Activated T-cell treated with anti-CD3 and anti-CD28 coated beads, Interleukin-2, amount 50 U/mL, for 24 hours (primary cell): ENCODE measurements at places on chromosomes 1 and 21.

DNA sequence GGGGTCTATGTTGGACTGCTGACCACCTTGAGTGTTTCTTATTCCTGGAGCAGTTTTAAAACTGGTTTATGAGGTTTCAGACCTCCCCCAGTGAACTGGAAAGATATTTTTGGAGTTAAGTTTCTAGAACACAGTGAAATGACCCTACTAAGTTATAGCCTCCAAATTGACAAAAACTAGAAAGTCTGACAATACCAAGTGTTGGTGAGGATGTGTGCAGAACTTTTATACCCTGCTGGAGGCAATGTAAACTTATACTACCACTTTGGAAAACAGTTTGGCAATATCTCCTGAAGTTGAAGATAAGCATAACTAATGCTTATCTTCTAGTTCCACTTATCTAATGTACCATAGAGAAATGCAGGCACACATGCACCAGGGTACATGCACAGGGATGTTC is 10.4 kb downstream of the OLFML2B start:
- DNase-seq = no peak

DNA sequence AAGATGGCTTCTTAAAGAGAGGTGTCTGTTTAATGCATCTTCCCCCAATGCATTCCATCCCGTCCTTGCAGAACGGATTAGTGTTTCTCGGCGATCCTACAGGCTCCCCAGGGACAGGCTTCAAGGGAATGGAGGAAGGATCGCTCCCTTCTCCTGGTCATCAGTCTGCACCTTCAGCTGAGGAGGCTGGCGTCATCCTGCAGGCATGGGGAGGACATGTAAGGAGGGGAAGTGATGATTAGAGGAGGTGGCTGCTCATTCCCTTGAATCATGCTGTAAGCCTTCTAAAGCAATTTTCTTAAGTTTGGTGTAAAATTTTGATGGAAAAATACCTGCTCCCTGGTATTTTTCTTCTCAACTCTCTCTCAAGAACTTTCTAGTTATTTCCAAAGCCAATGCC is 603.6 kb downstream of the NPHP4 start:
- DNase-seq = no peak

DNA sequence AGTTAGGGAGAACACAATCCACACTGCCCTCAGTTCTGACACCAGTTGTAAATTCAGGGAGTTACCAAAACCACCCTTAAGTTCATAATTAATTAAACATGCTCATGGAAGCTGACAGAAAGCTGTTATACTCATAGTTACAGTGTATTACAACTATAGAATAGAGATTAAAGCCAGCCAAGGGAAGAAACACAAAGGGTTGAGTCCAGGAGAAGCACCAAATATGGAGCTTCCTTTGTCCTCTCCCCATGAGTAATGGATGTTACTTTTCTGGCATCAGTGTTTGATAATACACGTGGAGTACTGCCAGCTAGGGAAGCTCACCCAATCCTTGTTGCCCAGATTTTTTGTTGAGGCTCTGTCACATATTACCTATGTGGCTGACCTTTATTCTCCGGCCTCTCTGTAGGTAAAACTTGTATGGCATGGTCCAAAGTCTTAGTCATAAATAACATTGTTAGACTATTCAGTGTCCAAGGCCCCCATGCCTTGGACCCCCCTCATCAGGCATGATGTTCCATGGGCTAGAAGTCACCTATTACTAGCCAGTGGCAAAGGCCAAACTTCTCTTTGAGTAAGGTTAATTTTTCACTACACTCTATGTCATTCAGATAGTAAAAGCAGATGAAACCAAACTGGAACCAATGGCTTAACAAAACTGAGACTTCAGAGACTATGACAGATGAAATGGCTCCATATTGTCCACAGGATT is 175.7 kb downstream of the GPR52 start:
- no peak for DNase-seq

GRCh38 chr21:31203431-31204054 is 140.5 kb downstream of the TIAM1 start:
- DNase-seq = no peak

DNA sequence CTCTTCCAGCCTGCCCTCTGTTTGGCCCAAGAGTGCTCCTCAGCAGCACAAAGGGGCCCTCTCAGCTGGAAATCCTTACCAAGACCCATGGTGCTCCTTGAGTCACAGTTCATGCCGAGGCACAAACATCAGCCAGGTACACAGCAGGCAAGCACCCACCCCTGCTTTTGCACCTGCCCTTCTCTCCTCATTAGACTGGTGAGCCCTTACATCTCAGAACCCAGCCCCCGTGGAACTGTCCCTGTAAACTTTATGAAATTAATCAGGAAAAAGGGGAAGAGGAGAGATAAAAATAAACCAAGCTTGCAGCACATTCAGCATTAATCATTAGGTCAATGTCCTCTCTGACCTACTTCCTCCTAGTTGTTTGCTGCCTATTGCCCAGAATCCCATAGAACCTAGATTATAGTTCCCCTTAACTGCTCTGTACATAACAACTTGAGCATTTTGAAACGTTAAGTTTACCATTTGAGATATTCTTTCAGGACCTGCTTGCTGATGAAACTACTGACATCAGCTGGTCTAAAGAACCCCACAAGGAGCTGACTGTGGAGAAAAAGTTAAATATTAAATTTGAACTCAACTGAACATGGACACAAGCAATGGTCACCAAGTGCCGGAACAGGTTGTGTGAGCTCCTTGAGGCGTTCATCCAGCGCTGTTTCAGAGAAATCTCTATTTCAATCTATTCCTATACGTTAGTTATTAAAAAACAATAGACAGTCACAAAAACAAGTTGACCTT is 738.4 kb downstream of the MATN1 start:
- DNase-seq = no peak

GRCh38 chr1:235902677-235903542 is 36.2 kb upstream of the LYST start:
- DNase-seq = no peak

DNA sequence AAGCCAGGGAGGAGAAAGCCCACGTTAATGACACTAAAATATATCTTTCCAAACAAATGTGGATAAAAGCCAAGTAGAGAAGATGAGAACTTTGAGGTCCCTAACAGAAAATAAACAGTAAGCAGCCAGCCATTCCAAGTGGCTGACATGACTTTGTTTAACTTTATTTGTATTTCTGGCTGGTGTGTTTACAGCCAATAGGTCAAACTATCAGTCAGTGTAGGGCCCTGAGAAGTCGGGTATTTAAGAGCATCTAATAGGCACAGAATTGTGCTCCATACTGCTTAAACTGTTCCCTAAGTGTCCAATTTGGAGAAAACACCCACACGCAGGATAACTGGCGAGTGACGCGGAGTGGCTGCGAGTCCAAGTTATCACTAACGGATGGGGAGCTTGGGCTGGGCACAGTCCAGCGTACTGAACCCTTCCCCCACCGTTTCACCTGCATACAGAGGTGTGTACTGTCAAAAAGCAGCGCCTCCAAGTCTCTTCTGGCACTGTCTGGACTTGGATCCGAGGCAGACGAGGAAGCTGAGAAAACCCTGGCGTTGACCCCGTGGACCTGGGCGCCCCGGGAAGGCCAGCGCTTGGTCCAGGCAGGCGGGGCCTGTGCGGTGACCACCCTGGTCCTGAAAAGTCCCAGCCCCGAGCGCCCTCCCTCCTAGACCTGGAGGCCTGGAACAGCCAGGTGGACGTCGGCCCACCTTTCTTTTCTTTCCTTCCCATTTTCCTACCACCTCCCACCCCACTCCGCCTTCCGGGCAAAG is 662 bp upstream of the LGALS8 start:
- DNase-seq = peak; percentile 40

DNA sequence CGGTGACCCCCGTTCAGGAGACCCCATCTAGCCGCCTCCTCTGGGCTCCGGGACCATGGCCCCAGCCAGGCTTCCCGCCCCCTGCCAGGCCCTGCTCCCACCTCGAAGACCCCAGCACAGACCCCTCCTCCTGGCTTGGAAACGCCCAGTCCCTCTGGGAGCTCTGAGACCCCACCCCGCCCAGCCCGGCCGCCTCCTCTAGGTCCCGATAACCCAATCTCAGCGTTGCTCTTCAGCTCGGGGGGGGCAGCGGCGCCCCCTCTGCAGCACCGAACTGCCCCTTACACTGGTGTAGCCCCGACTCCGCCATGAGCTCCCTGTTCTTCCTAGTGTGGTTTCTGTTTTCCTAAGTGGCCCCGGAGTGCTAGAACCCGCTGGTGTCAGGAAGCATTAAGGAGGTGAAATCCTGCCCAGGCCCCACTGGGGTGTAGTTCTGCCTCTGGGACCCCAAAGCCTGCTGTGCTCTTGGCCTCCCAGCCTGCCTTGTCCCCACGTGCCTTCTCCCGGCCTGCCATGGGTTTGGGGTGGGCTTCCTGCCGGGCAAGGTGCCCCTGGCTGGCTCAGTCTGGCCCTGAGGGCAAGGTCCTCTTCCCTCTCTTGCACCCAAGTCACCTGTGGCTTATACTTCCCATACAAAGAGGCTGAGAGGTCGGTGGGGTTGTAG is 10.7 kb upstream of the MMEL1 start:
- peak; percentile 30 for DNase-seq

DNA sequence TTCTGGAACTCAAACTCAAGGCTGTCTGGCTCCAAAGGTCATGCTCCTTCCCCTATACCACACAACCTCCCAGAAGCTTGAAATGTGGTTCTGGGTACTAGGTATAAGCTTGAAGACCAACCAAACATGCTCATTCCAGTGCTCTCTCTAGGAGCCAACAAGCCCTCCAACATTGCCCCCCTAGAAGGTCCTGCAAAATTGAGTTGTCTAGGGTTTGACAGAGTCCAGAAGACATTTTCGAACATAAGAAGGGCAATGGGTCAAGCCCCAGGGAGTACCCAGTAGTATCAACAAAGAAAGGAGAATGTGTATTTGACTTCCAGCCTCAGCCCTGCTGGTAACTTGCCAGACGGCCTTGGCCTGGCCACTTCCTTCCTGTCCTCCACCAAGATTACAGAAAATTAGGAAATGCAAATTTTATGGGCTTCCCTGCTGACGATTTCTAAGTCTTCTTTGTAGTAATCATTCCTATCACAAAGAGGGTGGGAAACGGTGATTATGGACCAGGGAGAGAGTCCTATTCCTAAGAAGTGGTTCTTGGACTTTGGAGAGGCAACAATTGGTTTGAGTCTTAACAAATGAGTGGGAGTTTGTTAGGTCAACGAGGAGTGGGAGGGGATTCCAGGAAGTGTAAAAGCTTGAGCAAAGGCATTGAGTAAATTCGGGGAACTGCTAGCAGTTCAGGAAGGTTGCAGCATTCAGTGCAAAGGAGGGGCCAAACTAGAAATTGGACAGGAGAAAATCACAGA is 18.7 kb upstream of the SLAMF1 start:
- DNase-seq = no peak
